ENCODE measurements at places on chromosomes 1 and 21.
A peak's percentile ranks its signal among the peaks of the same experiment; 100 is the strongest.

- no peak for DNase-seq
Observed at GRCh38 chr1:55153031-55153430, 62.1 kb downstream of the USP24 start.

DNA sequence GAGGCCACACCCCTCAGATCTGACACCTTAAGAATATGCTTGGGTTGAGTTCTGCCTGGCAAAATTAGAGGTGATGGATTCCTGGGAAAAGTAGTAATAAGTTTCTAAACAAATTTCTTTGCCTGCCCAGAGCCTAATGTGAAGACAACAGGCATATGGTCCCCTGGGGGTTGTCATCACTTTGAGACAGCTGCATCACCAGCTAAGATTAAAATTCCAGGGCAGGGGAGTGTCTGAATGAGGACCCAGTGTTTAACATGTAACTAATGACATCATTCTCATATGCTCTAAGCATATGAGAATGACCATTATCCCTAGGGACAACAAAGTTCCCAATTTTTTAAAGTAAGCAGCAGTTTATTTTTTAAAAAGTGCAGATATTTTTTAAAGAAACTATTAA, 432.2 kb downstream of the PCP4 start:
- no peak for DNase-seq

- no peak for DNase-seq
Observed at GRCh38 chr1:227557962-227558725, 5.2 kb upstream of the ZNF678 start.

GRCh38 chr1:48198970-48199369, 23.5 kb upstream of the SLC5A9 start:
- DNase-seq: no peak

DNA sequence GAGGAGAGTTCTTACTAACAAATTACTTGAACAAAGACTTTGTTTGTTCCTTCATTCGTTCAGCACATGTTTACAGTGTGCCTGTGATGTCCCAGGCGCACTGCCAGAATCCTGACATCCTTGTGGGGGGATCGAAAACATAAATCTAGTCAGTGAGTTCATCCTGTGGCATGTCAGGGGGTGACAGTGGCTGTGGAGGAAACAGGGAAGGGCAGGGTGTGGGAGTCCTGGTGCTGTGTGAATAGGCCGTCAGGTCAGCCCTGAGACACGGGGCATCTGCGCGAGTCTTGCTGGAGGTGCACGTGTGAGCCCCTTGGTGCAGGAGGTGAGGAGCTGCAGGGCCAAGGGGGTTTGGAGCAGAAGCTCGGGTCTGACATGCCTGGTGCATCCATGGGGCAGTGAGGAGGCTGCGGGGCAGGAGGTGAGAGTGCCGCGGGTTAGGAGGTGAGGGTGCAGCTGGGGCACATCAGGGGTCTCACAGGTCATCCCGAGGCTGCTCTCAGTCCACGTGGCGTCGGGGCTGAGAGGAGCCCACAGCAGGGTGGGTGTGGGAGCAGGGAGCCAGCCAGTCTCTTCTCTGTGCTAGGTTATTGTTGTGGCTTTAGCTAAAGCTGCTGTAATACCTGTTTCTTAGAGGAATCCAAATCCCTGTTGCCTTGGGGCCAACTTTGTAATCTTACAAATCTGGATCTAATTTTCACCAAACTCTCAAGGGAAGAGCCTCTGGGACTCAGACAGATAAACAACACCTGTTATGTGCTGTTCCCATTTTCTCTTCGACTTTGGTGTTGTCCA, 93.4 kb downstream of the PCBP3 start:
- no peak for DNase-seq

DNA sequence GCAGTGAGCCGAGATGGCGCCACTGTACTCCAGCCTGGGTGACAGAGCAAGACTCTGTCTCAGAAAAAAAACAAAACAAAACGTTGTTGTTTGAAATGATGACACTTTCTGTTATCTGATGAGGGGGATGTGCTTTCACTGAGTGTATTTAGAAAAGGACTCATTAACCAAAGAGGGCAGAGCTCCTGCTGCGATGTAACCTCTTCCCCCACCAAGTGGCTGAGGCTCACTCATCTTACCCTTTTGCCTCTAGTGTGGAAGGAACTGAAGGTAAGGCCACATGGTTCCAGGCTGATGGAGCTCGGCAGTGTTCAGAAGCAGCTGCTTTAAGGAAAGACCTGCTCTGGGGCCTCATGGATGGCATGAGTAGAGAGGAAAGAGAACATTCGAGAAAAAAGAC, 105.7 kb upstream of the RUNX1 start:
- DNase-seq: no peak

DNA sequence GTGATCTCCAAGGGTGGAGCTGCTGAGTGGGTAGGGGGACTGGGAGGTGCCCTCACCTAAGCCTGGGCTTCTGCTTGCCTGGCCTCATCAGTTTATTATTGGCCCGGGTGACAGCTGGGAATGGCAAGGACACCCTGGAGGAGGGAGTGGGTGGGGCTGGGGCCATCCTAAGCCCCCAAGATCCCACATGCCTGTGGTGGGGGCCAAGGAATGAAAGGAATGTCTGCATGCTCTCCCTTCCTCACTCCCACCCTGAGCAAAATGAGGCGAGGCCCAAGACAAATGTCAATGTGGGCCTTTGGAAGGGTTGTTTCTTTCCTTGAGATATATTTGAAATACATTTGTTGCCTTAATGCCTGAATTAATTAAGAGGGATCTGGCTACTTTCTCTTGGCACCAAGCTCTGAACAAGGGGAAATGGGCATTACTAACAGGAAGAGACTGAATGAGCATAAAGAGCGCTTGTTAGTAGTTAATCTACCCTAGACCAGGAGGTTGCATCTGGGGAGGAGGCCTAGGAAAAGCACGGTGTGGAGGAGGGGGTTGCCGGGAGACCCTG, 19.7 kb upstream of the CHI3L1 start:
- no peak for DNase-seq

- DNase-seq: peak; percentile 65
Observed at GRCh38 chr1:55337801-55338447, 122.8 kb upstream of the USP24 start.

DNA sequence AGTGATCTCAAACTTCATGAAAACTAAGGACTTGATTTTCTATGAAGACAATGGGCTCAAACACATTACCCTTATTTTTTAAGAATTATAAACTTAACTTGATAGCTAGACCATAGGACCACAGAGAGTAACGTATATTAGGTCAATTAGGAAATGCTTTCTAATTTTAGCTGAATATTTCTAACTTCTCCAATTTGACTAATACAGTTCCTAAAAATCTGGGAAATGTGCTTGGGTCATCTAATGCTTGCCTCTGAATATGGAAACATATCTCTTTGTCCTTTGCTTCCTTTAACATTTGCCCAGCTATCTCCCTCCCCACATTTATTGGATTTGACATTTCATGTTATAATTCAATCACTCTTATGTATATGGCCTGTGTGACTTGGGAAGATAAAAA, 141.4 kb downstream of the LHX8 start:
- no peak for DNase-seq

- DNase-seq: no peak
Observed at GRCh38 chr1:236518322-236518721, 5.5 kb upstream of the LGALS8 start.

GRCh38 chr1:98651116-98651632, 10.3 kb upstream of the SNX7 start:
- no peak for DNase-seq

All from T47D (cell line).